ENCODE measurements at places on chromosomes 16 and 17.

DNA sequence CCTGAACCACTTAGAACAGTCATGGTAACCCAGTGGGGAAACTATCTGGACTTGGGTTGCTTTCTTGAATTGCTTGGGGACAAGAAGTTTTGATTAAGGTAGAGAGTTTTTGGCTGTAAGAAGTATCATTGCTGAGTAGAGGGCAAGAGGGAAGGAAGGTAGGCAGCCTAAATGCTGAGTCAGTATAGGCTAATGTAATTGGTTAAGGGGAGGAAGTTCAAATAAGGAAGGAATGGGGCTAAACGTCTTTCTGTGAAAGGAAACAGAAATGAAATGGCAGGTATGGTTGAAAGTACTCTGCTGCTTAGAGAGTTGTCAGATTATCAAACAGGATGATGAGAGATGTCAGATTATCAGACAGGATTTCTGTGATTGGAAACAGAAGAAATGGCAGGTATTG, 20.3 kb downstream of the KPNB1 start:
- no peak for DNase-seq

- no peak for DNase-seq
Measured at GRCh38 chr17:77636835-77637817, 321.4 kb upstream of the TNRC6C start.

- DNase-seq = no peak
Measured at GRCh38 chr17:34703533-34703932, 124.2 kb downstream of the TMEM132E start.

DNA sequence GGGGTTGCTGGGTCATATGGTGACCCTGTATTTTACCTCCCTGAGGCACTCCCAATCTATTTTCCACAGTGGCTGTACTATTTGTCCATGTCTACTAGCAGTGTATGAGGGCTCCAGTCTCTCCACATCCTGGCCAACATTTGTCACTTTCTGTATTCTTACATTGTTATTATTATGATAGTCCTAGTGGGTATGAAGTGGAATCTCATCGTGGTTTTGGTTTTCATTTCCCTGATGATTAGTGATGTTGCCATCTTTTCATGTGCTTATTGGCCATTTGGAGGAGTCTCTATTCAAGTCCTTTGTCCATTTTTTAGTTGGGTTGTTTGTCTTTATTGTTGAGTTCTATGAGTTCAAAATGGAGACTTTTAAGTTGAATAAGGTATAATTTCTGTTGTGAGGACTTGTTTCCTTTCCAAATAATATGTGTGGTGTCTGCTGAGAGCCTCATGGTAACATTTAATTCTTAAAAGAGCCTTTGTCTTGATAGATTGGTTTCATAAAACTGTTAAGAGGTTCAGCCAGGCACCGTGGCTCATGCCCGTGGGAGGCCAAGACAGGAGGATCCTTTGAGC, 108.2 kb downstream of the RPTOR start:
- no peak for DNase-seq

- no peak for DNase-seq
Measured at GRCh38 chr17:58606934-58607333, 84.9 kb downstream of the TEX14 start.

GRCh38 chr16:22621586-22622155, 111.0 kb downstream of the NPIPB5 start:
- DNase-seq = no peak

GRCh38 chr17:27760069-27760885, 40.1 kb downstream of the NOS2 start:
- peak; percentile 41 for DNase-seq

GRCh38 chr17:34131386-34131785, 123.7 kb upstream of the CCL2 start:
- no peak for DNase-seq
